AG09309 (cell line): ENCODE measurements at places on chromosomes 7 and 10.

DNA sequence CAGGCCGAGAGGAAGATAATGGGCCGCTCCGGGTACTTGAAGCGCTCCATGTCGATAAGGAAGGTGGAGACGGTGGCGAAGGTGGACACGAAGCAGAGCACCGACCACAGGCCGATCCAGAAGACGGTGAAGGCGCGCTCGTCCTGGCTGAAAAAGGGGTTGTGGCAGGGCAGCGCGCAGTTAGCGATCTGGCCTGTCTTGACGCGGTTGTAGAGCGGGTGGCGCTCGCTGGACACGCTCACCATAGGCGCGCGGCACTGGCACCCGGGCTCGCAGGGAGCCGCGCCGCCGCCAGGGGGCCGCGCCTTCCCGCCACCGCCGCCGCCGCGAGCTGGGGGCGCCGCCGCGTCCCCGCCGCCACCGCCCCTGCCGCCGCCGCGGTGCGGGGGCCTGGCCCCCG, 1.6 kb downstream of the FZD8 start:
- DNase-seq = no peak

GRCh38 chr10:126171555-126171954, 216.7 kb downstream of the ADAM12 start:
- DNase-seq = peak; percentile 88

GRCh38 chr10:34374356-34375045, 440.6 kb downstream of the PARD3 start:
- DNase-seq = no peak

DNA sequence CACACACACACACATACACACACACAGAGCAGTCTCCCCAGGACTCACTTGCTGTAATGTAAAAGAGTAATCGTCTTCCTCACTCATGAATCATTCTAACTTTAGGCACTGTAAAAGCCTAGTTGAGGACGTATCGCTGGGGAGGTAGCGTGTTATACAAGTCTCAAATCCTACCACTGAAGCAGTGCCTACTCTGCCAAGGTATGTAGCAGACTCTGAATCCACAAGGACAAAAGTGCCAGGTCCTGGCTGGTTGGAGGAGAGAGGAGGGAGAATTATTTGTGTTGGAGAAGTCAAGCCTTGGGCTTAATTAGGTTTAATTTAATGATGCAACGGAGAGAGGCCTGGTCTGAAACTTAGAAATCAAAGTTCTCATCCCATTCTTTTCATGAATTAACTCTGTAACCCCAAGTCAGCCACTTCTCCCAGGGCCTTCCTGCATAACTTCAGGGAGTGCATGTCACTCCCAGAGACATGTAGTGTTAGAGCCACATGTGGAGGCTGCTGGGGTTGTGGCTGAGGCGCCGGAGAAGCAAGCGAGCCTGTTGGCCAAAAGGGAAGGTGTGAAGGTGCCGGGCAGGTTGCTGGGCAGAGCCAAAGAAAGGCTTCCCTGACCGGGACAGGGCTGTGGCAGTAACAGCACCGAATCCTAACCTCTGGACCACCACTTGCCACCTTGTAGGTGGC, 36.7 kb downstream of the NKX2-3 start:
- no peak for DNase-seq

GRCh38 chr10:34954142-34954541, 136.0 kb downstream of the CUL2 start:
- no peak for DNase-seq

- DNase-seq = no peak
Measured at GRCh38 chr10:105284476-105285215, 643.6 kb downstream of the SORCS3 start.

DNA sequence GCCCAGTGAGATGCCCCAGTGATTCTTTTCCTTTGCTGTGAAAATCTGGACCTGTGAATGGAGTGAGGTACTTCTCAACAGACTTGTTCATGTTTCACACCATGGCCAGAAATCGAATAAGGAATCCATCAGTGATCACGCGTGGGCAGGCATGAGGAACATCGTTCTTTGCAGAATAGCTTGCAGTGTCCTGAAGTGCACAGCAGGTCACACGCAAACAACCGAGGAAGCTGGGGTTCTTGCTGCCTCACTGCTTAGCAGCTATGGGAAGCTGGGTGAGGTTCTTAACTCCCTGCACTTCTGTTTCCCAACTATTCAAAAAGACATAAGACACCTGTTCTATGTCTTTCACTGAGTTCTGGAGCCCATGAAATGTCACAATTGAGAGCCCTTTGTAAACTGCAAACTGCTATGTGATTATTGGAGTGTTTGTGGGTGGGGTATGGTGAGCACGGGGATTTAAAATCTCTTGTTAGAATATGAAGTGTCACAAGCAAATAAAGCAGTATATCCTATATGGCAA, 253.4 kb downstream of the KIAA1217 start:
- no peak for DNase-seq

DNA sequence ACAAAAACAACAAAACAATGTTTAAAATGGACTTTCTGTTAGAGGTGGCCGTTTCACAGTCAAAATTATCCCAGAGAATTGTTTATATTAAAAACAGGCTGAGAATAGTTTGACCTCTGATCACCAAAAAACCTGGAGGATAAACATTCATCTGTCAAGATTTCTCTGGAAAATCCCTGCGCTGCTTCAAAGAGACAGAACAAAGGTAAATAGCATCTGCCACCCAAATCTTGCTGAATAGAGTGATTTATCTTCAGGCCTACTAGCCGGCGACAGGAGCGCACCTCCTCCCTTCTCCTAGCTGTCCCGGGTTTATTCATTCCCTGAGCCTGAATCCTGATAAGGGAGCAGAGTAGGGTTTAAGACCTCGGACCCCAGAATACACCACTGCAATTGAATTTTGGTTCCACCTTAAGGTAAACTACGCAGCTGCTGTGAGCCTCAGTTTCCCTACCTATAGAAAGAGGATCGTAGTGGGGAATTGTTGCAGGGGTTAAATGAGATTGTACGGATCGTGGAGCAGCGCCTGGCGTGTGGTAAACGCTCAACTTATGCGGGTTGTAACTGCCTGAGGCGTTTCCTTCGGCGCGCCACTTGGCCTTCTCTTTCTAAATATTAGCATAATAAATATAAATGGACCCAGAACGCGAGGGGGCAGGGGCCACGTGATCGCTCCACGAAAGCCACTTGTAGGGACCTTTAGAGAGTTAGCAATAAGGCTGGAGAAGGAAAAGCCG, 498 bp upstream of the ST7 start:
- DNase-seq = no peak

DNA sequence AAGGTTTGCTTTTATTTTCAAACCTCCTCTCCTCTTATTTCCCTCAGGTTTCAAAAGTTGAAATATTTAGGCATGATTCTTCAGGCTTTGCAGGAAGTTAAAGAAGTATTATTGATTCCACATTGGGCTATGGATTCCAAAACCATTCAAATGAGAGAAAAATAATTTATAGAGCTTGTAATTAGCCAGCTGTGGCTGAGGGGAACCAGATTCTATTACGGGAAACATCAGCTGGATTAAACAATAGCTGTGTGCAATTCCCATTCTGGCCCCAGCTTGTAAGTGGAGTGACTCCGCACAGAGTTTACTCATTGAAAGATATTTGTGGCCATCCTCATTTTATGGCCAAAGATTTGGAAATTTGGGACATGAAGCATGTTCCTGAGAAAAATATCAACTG, 77.0 kb upstream of the PHYHIPL start:
- DNase-seq = no peak

- DNase-seq = no peak
Measured at GRCh38 chr10:89241026-89241425, 10.5 kb downstream of the LIPA start.

DNA sequence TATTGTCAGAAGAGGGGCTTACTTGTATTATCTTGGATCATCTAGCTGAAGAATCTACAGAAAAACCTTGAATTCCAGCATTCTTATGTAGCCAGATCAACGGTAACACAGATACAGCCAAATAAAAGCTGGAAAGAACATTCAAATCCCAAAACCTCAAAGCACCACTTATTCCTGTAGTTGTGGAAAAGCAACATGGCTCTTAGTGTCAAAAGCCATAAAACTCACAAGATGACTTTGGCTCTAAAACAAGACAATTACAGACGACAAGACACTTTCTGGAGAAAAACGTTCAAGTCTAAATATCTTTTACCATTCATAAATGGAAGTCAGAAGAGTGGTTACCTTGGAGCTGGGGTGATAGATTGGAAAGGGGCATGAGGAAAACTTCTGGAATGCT, 173.0 kb downstream of the HERPUD2 start:
- DNase-seq = no peak

DNA sequence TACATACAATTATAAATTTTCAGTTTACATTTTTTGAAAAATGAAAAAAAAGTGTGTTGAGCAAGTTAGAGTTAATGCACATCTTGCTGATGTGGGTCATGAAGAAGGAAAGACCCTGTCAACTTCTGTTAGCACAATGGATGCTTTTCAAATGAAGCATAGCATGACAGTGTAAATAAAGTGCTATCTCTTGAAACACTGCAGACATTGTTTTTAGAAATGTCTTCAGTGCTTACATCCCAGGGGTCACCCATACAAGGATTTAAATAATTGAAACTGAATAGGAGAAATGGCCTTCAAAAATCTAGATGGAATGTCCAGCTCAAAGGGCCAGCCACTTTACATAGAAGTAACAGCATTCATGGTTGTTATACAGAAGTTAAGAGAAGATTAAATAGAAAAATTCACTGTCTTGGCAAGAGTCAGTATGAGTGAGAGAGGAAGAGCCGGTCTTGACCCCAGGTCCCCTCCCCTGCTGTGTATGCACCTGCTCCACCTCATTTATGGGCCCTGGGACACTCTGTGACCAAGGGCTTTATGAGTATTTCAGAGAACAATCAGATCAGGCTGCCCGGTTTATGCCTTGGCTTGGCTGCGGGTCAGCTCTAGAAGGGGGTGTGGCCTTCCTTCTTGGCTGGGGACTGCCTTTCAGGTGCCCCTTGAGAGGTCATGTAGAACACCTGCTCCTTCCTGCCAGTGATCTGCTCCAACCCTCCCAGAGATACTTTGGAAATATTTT, 237.7 kb upstream of the TMEM72 start:
- DNase-seq = no peak

- no peak for DNase-seq
Measured at GRCh38 chr7:25391295-25391861, 163.1 kb upstream of the NPVF start.

- no peak for DNase-seq
Measured at GRCh38 chr7:48085942-48086341, 3.1 kb upstream of the UPP1 start.

DNA sequence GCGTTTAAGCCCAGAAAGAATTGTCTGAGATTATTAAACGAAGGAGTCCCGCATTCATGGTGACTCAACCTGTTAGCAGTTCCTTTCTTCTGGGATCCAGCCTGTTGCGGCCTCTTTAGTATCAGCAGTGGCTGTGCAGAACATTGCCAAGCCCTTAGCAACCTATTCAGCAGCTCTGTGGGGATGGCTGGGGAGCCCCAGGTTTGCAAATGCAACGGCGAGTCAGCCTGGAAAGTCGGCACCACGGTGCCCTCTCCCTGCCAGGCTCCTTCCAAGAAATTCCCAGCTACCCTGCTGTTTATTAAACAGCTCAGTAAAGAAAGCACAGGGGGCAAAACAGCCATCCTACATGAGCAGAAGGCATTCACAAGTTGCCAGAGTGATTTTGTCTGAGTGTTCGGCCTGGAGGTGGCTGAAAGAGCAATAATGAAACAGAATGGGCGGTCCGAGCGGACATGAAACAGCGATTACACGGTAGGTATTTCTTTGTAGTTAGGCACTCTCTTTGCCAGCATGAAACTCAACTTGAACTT, 198.3 kb downstream of the BAMBI start:
- DNase-seq = no peak

DNA sequence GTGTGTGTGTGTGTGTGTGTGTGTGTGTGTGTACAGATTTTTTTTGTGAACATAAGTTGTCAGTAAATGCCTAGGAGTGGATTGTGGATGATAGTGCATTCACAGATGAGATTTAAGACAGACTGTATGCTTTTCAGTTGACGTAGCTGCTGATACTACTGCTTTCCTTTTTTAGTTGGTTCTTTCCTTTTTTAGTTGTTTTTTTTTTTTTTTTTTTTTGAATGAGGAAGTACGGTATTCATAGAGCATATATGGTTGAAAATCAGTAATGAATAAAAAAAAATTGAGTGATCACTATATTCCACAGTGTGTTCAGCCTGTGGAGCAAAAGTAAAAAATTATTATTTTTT, 80.5 kb downstream of the RBM33 start:
- no peak for DNase-seq

- no peak for DNase-seq
Measured at GRCh38 chr10:3236644-3237404, 64.2 kb upstream of the PITRM1 start.

DNA sequence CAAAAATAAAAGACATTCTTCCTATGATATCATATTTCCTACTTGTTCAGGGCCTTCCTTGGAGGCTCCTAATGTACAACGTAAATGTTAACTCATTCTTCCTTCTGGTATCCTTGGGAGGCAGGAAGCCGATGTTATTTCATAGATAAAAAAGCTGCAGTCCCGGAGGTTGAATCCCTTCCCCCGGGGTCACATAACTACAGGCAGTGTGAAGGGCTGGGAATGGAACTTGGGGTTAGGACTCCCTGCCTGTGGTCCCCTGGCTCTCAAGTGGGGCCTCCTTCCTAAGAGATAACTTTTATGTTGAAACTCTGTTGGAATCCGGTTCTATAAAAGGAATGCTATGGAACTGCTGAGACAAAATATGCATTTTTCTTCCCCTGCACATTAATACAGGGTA, 14.9 kb upstream of the CCDC3 start:
- DNase-seq = no peak

DNA sequence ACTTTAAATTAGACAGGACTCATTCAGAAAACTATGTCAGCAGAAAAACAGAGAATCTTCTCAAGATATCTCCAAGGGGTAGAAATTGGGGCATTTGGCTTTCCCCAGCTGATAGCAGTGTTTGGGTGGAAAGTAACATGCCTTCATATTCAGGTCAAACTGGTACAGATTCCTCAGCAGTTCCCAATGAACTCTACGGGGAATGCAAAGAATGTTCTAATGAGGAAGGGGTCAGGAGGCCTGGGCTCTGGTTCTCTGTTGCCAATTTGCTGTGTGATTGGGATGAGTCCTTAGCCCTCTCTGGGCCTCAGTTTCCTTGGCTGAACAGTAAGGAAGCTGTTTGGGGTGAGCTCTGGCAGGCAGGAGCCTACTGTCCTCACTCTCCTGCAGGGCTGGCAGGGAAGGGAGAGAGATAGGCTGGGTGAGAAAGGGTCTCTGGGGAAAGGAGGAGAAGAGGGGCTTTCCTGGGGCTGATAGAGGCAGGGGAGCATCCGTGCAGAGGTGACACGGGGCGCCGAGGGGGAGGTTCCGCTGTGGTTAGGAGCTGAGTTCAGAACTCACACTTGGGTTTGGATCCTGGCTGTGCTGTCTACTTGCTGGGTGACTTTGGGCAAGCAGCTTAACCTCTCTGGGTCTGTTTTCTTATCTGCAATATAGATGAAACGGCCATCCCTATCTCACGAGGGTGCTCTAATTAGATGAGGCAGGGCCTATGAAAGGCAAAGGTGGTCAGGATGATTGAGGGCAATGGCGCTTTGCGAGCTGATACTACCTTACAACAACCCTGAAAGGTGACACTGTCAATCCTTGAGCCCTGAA, 45.1 kb downstream of the SPOCK2 start:
- DNase-seq = no peak

- no peak for DNase-seq
Measured at GRCh38 chr10:84632866-84633265, 304.5 kb downstream of the CCSER2 start.

GRCh38 chr10:21518641-21519396, 6.7 kb downstream of the SKIDA1 start:
- DNase-seq = no peak
